ENCODE measurements at places on chromosomes 16 and 17.

GRCh38 chr17:42928714-42929496 lies 28.3 kb downstream of the G6PC1 start:
- DNase-seq, result no peak

DNA sequence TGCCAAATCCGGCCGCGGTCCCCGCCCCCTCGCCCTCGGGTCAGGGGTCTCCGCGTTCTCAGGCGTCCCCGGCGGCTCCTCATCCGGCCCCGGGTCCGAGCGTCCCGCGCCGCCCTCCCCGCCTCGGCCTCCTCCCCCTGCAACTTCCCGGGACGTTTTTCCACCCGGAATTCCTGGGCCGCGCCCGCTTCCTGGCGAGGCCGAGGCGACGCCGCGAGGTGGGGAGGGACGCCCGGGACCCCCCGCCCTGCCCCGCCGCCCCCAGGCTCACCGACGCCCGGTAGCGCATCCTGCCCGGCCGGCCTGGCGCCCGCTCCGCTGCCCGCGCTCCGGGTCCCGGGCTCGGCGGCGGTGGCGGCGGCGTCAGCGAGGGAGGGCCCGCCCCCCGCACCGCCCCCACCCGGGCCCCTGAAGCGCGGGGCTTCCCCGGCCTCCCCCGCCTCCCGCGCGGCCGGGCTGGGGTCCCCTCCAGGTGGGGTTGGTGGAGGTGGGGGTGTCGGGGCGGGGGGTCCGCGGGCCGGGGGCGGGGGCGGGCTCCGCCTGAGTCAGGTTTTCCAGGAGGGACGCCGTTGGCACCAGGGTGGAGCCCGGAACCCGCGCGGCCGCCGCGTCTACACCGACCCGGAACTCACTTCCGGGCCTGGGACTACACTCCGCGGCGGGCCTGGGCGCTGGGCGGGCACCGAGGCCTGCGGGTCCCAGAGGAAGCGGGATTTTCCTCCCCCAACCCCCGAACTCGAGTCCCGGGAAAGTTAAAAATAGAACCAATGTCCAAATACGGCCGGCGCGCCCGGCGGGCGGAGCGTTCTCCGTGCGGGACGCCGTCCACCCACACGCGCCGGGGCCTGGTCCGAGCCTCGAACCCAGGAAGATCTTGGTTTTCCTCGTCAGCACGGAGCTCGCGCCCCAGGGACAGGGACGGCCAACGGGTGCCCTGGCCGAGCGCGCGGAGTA lies 6.8 kb downstream of the MYO1C start:
- DNase-seq, result no peak

DNA sequence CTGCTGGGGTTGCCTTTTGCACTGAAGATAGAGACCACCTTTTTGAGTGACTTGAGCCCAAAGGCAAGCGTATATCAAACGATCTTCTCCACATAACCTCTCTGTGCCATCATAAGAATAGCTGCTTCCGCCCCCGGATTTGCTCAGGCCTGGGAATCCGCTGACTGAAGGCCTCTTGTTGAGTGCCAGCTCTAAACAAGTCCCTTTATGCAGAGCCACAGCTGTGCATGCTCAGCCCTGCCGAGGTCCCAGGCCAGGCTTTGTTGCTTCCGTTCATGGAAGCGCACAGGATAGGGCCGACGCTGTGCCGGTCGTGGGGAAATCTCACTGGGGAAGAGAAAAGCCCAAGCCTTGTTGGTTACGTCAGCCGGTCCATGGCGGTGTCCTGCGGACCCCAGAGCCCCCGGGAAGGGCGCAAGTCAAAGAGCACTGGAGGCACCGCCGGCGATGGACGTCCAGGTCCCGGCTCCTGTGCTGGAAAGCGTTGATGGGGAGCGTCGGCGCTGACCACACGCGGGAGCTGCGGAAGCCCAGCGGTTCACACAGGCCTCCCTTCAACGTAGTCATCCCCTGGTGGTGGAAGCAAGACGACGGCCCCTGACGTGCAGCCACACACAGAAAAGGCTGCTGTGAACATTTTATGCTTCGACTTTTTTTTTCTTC lies 23.5 kb upstream of the RPL13 start:
- peak; percentile 43 for DNase-seq

DNA sequence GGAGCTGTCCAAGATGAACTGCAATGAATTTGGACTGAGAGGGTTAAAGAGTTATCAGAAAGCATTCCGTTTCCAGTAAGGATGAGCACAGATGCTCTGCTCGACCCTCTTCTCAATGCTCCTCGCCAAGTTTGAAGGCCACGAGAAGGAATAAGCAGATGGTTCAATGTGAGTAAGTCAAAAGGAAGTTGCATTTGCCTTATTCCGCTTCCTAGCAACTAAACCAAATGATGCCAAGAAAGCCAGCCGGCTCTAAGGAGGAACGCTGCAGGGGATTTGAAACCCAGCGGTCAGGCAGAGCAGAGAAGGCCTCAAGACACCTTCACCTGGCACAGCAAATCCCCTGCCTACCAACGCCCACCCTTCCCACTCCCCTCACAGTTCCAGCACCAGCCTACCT lies 52.1 kb upstream of the CNEP1R1 start:
- no peak for DNase-seq

- no peak for DNase-seq
Observed at GRCh38 chr16:31532120-31532519, 4.4 kb downstream of the AHSP start.

GRCh38 chr16:19776147-19776546 lies 58.1 kb downstream of the IQCK start:
- no peak for DNase-seq
